ENCODE measurements at places on chromosomes 5 and 9.
A peak's percentile ranks its signal among the peaks of the same experiment; 100 is the strongest.

DNA sequence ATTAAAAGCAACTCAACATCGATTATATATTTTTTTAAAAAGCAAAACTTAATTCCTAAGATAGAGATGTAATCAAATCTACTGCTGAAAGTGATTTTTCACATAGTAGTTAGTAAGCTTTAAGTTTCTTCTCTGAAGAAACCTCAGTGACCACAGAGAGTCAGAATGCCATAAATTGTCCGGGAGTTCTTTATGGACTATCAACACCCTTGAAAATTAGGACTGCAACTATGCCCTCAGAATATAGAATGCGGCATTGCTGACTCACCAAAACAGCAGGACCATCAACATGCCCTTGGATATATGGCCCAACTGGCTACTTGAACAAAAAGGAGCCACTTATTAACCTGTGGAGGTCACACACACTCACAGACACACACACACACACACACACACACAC lies 228.9 kb upstream of the SNX2 start:
- no peak for DNase-seq

GRCh38 chr9:95840074-95840473 lies 35.4 kb upstream of the ERCC6L2 start:
- DNase-seq = no peak

DNA sequence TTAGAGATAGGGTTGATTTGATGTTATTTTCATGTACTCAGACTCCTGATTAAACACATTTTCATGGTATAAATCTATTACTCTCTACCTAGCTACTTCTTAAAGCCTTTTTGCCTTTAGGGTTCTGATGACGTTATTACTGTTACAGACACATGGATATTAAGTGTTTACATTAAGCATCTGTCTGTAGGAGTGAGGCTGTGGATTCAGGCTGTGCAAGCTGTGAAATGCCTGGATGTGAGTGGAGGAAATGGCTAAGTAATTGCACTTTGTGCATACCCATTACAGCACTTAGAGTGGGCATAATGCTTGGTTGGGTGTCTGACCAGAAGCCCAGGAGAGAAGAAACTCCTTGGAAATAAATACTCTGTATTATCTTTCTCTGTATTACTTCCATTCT lies 186.8 kb downstream of the SNX18 start:
- DNase-seq = no peak

GRCh38 chr5:176161431-176161830 lies 76.8 kb upstream of the SIMC1 start:
- no peak for DNase-seq

DNA sequence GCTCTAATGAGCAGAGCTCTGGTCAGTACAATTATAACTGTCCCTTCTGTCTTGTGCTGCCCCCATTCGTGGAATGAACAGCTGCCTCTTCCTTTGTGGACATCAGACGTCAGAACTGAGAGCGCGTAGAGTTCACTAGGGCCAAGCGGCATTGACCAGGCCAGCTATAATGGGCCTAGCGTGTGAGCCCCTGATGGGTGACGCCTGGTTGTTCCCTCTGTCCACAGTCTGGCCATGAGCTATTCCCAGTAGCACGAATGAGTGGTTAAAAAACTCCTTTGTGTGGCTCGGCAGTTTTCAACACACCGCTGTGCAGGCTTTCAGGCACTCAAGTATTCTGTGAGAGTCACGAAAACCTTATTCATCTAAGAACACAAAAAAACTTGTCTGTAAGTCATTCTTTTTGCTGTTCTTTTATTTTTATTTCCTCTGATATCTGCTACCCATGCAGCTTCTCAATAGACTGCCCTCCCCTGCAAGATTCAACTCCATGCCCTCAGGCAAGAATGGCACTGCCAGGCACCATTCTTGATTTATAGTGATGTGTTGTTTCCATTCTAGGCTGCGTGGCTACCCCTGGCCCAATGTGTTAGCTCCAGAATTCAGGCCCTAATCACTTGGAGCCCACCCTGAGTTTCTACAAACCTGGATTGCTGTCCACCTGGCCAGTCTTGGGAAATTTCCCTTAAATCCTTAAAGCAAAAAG lies 52.5 kb downstream of the ANKDD1B start:
- DNase-seq = no peak

DNA sequence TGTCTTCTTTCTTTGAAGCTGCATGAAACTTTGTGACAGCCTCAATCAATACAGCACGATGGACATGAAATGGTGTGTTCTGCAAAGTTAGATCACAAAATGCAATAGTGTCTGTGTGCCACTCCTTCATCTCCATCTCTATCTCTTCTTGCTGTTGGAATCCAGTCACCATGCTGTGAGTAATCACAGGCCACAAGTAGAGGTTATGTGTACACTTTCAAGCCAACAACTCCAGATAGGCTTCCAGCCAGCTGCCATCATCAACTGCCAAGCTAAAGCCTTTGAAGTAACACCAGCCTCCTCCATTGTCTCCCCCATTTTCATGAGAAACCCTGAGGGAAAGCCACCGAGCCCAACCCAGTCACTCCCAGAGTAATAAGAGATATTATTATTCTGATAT lies 360.6 kb downstream of the PTPRD start:
- no peak for DNase-seq

DNA sequence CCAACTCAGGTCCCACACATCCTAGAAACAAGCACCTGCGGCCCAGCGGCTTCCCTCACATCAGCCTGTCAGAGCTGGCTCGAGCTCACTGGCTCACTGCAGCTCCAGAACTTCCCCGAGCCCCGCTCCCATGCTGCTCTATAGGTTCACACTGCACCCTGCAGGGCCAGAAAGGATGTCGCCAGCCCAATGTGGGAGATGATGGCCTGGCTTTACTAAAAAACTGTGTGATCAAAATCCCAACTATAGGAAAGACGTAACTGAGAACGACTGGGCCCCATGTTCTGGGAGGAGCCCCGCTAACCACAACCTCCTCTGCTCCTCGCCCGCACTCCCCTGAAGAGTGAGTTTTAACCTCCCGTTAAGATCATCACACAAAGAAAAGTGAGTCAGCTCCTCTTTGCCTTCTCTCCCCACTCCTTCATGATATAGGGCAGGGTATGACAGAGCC lies 4.6 kb downstream of the SURF4 start:
- DNase-seq = no peak

DNA sequence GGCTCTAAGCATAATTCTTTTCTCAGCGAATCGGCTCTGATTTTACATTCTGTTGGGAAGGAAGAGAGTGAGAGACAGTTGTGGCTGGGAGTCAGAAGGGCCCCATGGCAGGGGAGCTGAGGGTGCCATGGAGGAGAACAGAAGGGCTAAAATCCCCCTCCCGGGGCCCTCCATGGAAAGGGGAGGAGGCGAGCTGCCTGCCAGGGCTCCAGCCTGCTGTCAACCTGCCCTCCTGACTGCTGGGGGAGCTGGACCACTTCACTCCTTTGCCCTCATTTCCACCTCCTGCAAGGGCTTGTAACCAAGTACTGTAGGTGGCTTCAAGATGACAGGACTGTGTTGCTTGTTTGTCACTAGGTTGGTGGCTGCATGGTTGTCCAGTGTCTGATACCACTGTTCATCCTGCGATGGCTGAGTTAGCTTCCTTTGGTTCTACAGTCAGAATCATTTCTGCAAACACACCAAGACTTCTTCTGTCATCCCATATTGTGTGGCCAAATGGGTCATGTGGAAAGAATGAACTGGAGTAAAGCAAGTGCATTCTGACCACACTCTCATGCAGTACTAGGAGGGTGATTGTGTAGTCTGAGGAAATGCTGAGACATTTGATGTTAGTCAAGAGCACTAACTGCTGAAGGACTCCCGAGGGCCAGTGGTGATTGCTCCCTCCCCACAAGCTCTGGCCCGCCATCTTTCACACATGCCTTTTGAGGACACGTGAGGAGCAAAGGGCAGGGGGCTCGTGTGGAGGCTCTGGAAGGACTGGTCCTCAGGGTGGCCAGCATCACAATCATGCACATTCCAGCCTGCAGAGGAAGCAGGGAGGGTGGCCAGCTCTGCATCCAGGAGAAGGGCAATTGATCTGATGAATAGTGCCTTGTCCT lies 307.2 kb downstream of the GADD45G start:
- DNase-seq = no peak

- no peak for DNase-seq
These were observed 18.4 kb upstream of the GBGT1 start for GRCh38 chr9:133182151-133182550.

- no peak for DNase-seq
These were observed 11.4 kb downstream of the HABP4 start for GRCh38 chr9:96461336-96461735.

DNA sequence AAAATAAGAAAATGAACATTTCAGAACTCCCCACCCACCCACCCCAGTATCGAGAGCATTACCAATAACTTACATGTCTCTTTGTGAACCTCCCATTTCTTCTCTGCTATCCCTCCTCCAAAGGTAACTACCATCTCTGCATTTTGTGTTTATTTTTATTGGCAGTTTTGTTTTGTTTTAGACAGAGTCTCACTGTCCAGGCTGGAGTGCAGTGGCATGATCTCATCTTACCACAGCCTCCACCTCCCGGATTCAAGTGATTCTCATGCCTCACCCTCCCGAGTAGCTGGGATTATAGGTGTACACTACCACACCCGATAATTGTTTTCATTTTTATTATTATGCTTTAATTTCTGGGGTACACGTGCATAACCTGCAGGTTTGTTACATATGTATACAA lies 21.7 kb upstream of the GLIS3 start:
- no peak for DNase-seq

DNA sequence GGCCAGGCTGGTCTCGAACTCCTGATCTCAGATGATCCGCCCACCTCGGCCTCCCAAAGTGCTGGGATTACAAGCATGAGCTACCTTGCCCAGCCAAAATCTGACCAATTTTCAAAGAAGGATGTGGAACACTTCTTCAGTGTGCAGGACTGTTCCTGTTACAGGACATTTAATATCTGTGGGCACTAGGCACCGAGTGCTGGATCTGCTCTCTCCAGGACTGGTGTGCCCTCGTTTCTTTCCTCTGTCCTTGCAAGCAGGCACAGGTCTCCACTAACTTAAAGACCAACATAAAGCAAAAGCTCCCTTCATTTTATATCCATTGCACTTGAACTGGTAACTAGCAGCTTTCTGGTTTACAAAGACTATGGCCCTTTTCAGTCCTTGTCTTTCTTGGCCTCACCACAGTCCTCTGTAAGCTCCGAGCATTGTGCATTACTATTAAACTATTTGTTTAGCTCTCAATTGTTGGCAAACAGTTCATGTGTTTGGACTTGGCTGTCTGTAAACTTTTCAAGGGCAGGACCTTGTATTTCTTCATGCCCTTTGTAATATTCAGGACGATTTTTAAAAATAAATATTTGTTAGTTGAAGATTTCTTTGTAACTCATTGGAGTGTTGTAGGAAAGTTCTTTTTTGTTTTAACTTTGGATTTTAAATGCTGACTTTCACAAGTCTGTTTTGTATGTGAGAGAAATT lies 37.3 kb downstream of the ARHGEF28 start:
- DNase-seq = peak; percentile 73

GRCh38 chr5:129903466-129904101 lies 681 bp upstream of the CHSY3 start:
- no peak for DNase-seq

GRCh38 chr9:88497224-88497623 lies 37.8 kb upstream of the NXNL2 start:
- DNase-seq = no peak

DNA sequence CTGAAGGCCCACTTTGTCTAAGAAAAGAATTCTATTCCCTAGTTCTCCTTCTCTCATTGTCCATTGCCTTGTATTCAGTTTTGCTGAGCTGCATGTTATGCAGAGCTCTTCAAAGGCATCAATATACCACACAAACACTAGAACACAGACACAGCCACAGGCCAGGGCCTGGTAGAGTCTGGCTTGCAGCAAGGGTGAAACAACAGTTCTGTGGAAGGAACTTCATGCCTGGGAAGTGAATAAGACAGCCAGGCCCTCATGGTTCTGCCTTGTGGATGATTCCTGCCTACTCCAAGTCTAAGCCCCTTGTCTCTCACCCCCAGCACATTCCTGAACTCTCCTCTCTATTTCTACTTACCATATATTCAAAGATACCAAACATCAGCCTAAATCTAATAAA lies 30.8 kb downstream of the KLHL3 start:
- DNase-seq = no peak

- no peak for DNase-seq
These were observed 25.0 kb upstream of the FREM1 start for GRCh38 chr9:14935106-14935751.

DNA sequence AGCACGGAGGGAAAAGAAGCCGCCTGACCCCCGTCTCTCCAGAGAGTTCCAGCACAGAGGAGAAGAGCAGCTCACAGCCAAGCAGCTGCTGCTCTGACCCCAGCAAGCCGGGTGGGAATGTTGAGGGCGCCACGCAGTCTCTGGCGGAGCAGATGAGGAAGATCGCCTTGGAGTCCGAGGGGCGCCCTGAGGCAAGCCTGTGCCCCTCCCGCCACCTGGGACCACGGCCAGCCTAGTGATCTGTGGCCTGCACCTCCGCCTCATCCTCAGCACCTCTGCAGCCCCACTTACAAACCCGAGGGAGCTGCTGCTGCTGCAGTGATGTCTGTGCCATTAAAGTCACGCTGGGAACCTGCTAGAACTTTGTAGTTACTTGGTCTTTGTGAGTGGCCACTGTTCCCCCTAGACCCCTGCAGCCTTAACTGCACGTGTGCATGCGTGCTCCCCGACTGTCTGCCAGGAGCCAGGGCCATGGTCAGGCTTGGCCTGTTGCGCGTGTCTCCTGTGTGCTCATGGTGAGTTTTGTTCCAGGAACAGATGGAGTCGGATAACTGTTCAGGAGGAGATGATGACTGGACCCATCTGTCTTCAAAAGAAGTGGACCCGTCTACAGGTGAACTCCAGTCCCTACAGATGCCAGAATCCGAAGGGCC lies 12.5 kb downstream of the SQSTM1 start:
- DNase-seq = no peak

DNA sequence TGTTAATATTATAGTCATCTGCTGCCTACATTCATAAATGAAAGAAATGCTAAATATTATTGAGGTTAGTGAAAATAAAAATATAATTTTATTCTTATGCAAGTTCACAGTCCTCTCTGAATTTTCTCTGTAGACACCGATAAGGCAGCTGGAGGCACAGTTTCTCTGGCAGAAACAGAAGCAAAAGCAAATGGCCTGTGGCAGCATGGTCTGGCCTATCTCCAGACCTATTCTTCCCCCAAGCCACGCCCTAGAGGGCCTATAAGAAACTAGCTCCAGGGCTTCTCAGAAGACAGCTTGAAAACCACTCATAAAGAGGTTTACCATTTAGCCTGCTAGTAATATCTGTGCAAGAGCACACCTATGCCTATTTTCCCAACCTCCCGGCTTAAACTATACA lies 28.4 kb downstream of the MRPS27 start:
- DNase-seq = no peak

- peak; percentile 18 for DNase-seq
These were observed 6.1 kb upstream of the TMEM252 start for GRCh38 chr9:68546596-68547390.

DNA sequence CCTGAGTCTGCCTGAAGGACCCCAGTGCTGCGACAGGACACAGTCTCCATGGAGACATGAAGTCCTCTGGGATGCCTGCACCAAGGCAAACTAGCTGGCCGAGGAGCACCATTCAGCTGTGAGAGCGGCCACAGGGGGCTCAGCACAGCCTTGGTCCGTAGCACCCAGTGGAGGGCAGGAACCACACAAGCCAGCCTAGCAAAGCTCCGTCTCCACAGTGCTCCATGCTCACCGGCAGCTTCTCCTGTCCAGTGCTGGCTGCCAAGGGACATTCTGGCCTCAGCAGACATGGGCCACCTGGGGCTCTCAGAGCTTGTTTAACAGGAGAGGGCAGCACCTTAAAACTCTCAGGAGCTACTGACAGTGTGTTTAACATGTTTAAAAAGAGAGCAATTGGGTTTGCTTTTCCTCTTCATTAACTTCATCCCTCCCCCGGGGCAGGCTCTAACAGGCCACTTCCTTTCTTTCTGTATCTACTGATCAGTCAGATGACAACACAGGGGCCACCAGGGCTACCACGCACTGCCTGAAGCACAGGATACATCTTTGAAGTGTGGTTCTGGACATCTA lies 57.0 kb downstream of the SECISBP2 start:
- no peak for DNase-seq
